ENCODE measurements at places on chromosomes 4 and X.

- no peak for DNase-seq
These were observed 45.0 kb downstream of the RGS12 start for GRCh38 chr4:3337811-3338210.

- DNase-seq, result no peak
These were observed 83.6 kb downstream of the NBDY start for GRCh38 chrX:56812515-56813105.

DNA sequence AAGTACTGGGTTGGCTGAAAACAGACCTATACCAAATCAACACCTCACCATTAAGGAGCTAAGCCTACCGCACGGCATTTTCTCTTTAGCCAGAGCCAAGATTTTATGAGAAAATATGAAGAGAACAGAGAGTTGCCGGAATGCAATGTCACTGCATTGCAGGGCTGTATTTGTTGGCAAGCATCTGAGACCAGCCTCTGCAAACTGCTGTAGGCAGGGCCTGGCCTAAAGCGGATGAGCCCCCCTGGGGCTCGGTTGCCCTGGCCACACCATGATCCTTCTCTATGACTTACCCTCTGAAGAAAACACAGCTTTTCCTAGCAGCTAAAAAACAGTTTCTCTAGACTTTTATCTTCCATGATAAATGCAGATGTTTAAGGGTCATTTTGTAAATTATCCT, 120.5 kb upstream of the SORBS2 start:
- no peak for DNase-seq

DNA sequence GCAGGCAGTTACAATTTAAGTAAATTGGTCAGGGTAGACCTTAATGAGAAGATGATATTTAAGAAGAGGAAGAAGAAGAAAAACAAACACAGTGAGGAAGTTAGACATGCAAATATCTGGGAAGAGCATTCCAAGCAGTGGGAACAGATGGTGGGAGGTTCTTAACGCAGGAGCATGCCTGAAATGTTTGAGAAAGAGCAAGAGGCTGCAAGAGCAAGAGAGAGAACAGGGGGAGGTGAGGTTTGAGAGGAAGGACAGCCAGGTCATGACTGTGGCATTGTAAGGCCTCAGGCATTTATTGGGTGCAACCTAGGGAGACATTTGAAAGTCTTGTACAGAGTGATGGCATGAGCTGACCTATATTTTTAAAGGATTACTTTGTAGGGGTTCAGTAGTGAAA, 136.0 kb downstream of the UGT8 start:
- no peak for DNase-seq

DNA sequence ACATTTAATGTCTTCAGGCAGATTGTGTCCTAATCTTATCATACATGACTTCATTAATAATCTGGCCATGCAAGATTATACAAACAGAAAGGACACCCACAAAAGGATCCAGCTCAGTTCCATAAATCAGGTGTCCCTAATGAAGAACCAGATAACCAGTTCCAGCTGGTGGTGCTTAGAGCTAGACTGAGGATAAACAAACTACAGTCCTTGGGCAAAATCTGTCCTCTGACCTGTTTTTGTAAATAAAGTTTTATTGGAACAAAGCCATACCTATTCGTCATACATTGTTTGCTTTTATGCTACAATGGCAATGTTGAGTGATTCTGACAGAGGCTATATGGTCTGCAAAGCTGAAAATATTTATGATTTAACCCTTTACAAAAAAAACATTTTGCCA, 199.5 kb downstream of the MID1IP1 start:
- no peak for DNase-seq

DNA sequence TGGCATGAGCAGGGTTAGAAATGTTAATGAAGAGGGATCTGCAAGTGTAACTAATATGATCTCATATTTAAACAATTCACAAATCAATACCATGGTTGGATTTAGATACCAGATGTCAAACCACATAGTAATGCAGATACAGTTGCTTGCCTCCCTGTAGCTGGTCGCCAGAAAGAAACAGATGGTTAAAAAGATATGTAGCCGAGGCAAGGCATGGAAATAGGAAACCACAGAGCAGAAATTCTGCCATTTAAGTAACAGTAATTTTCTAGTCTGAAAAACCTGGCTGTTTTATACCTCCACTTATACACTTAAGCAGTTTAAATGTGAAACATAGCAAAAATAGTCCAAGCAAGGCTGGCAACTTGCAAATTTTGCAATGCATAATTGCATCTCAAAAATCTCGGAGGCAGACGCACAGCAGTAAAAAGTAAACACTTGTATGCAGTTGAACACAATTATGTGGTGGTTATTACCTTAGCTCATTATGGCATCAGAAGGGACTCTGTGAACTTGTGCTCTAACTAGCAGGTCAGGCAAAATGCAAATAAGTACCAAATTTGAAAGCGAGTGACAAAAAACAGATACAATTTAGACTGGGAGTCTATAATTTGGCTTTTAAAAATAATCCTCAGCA, 126.8 kb downstream of the NAA11 start:
- no peak for DNase-seq

DNA sequence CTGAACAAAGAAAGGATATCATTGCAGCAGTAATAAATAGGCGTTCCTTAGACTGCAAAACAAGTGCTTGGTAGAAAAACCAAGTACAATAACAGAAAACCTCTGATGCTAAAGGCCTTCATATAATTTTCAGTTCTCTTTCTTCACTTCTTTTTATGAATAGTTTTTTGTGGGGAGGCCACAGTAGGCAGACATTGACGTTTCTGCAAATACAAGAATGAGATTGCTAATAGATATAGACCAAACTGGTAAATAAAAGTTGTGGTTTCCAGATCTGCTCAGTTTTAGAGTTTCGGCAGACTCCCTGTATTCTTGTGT, 57.0 kb upstream of the RAP1GDS1 start:
- no peak for DNase-seq

DNA sequence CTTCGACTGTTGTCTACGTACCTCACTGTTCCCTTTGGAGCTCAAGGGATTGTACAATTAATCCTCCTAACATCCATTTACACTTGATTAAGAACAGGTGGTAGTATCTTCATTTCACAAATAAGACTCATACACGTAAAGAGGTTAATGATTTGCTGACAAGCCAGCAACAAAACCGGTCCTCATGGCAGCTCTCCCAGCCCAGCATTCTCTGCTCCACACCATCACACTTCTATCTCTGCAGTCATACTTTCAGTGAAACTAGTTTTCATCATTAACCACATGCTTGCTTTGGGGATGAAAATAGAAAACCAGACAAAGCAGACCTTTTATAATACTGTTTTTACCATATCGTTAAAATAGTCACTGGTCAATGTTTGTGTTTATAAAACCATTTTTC, 28.7 kb upstream of the CASK start:
- DNase-seq, result no peak

GRCh38 chr4:23923840-23924239, 34.0 kb upstream of the PPARGC1A start:
- DNase-seq, result no peak

DNA sequence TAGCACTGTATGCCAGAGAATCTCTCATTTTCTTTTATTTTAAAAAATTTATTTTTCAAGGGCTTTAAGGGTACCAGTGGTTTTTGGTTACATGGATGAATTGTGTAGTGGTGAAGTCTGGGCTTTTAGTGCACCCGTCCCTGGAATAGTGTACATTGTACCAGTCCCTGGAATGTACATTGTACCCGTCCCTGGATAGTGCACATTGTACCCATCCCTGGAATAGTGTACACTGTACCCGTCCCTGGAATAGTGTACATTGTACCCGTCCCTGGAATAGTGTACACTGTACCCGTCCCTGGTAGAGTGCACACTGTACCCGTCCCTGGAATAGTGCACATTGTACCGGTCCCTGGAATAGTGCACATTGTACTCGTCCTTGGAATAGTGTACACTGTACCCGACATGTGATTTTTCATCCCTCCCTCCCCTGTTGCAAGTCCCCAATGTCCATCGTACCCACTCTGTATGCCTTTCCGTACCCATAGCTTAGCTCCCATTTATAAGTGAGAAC, 56.1 kb upstream of the HELT start:
- DNase-seq, result no peak

DNA sequence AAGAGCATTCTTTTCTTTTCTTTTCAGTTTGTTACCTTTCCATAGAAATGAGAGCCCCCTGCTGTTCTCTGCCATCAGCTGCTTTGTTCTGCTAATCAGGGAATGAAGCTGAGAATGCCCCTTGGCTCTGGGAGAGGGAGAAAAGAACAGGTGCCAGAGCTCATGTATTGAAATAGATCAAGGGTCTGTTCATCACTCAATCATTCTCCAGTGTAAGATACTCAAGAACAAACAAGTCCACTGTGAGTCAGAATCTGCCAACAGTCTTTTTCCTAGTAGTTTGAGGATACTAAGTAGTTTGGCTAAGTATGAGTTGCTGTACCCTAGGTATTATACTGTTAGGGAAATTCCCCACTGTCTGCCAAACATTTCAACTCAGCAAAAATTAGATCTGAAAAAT, 144.3 kb downstream of the RTL3 start:
- DNase-seq, result no peak

DNA sequence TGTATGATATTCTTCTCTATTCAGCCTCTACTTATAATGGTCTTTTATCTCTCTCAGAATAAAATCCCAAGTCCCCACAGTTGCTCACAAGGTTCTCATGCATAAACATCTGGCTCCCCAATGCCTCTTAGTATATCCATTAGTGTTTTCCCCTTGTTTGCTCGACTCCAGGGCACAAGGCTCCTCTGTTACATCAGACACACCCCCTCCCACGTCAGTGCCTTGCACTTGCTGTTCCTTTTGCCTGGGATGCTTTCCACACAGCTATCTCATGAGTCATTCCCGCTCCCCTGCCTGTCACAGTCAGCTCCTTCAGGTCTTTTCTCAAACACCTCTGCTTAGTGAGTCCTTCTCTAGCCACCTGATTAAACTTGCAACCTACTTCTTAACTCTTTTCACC, 260.2 kb downstream of the IL1RAPL1 start:
- DNase-seq, result no peak

DNA sequence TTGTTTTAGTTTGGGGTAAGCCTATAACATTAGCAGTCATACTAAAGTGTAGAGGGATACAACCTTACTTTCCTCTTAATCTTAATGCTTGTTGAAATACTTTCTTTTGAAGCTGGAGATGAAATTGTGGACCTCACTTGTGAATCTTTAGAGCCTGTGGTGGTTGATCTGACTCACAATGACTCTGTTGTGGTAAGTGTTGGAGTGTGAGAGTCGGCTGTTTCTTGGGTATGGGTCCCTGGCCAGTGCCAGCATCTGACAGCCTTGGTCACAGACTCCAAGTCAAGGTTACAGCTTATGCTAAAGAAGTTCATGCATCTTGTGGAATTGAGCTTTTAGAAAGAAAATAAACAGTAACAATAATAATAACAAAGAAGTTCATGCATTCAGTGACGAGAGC, 31.6 kb downstream of the RNF4 start:
- no peak for DNase-seq

DNA sequence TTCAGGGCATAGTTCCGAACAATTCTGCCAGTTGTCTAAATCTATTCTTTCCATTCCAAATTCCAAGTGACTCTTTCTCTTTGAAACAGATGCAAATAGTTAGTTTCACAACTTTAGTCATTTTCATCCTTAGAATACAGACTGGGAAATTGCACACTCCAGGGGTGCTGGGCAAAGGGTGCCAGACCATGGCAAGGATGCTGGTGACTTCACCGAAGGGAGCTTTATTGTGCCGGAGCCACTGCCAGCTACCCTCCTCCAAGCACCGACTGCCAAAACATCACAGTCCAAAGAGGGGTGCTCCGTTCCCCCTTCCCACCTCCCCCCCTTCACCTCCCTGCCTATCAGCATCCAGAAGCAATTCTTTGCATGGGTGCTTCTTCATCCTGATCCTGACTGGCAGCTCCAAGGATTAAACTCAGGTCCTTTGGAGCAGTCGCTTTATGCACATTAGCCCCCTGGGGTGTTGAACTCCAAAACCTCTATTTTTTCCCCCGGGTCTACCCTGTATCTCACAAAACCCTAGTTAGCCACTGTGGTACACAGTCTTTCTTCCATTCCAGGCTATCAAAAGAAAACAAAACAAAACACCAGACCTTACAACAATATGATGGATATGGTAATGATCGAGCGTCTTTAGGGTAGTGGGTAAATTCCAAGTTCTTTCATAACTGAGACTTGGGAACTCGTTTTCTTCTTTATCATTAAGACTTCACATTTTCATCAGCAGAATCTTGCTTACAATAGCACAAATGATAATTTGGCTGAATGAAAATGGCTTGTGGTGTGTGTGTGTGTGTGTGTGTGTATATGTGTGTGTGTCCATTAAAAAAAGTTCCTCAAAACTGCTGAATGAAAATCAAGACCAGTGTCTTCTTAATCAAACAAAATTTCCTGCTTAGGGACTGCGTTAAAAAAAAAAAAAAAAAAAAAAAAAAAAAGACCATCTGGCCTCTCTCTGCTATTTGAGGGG, 28.7 kb downstream of the MID1 start:
- DNase-seq, result no peak

DNA sequence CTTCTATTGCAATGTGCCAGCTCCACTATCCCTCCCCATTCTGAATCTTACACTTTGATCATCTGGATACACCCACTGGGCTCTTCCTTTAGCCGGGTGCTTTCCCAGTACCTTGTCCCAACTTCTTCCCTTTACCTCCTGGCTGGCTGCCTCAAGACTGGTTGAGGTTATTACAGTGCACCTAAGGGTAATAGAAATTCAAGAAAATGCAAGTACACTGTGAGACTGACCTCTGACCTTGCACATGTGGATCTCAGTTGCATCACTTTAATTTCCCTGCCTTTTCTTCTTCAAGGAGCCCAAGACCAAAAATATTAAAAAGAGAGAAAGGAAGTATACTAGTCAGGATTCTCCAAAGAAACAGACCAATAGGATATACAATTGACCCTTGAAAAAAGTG, 53.9 kb upstream of the NOCT start:
- DNase-seq, result no peak

- DNase-seq, result no peak
These were observed 811.3 kb downstream of the NLGN4X start for GRCh38 chrX:5417381-5417780.

All from stimulated activated CD4-positive, alpha-beta T cell treated with anti-CD3 and anti-CD28 coated beads, Interleukin-2, amount 100 ng/mL, for 48 hours (primary cell).